Activated CD4-positive, CD25-positive, alpha-beta regulatory T cell treated with anti-CD3 and anti-CD28 coated beads, Interleukin-2, amount 50 U/mL, for 24 hours (primary cell): ENCODE measurements at places on chromosomes 7 and 10.

GRCh38 chr7:102896585-102896984, 16.2 kb upstream of the LRRC17 start:
- no peak for ATAC-seq

- no peak for ATAC-seq
Observed at GRCh38 chr7:86867163-86867762, 192.2 kb downstream of the ELAPOR2 start.

DNA sequence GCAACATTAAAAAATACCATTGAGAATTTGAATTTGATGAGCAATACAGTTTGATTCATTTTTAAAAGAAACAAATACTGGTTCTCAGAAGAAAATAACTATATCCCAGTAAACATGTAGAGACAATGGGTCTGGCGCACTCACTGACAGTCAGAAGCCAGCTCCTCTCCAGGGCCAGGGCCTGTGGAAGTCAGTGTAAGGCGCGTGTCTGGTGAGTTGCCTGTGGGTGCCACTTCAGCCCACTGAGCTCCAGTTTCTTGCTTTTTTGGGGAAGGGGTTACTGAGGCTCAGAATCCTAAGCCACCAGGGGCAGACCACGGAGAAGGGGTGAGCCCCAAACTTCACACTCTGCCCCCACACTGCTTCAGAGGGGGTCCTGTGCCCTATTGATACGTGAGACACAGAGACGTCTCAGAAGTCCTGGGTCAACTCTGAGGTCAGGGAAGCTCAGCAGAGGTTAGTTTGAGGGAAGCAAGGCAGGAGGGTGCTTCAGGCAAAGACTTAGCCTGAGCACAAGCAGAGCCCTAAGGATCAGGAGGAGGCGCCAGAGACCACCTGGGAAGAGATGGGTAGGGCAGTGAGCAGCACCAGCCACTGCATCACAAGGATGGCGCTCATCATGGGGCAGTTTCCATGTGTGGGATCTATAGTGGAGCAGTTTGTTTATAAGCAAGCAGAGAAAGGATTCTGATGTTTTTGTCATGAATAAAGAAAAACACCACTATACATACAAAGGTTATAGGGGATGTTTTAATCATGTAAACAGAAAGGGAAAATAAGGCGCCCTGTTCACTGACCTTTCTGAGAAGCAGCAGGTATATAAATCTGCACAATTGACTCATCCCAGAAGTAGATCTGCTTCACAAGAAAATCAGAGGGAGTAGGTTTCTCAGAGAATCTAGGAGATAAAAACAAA, 95.7 kb downstream of the PKD1L1 start:
- no peak for ATAC-seq

- ATAC-seq: no peak
Observed at GRCh38 chr7:75984130-75985008, 10.0 kb downstream of the TMEM120A start.

GRCh38 chr7:19275000-19275399, 129.8 kb upstream of the FERD3L start:
- ATAC-seq: no peak

DNA sequence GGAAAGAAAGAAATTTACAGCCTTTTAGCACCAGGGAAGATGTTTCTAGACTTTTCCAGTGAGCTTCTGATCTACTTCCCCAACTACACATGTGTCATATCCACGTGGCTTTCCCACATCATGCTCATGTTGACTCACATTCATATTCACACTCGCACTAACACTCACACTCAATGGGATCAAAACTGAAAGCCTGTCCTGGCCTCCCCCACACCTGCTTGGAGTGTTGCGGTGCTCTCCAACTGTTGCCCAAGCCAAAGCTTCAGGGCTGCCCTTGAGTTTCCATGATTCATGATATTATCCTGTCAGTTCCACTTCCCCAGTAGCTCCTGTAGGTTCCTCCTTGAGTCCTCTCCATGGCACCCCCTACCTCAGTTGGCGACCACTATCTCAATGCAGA, 444.4 kb downstream of the GATA3 start:
- peak; percentile 35 for ATAC-seq

DNA sequence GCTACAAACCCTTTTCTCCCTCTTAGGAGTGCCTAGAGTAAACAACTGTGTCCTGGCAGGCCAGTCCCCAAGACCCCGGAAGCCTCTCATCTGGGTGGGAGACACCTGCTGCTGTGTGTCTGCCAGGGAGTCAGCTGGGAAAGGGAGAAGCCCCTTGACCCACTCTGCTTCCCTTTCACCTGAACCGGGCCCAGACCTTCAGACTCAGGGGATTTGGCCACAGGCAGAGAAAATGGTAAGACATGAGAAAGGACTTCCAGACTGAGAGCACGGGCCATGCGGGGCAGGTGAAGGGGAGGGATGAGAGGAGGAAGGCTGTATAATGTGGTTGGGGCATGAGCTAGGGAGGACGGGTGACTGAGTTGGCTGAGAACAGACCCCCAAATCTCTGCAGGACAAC, 36.0 kb upstream of the NPFFR1 start:
- no peak for ATAC-seq
